SK-N-SH treated with all-trans-retinoic acid at 6 μM for 48 hours (cell line): ENCODE measurements at places on chromosomes 13 and 19.

DNA sequence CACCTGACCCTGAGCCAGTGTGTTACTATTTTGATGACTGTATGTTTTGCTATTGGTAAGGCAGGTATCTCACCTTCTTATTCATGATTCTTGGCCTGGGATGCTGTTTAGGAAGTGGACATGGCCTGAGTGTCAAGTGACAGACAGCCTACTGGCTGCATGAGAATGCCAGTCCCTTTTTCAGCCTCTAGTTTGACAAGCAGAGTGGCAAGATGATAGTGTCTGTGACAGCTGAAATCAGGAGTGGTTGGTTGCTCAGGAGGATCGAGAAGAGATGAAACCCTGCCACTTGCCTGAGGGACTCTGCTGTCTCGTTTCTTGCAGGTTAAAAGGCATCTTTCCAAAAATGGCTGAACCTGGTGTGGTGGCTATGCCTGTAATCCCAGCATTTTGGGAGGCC lies 7.1 kb upstream of the ELOF1 start:
- ATAC-seq, result no peak

DNA sequence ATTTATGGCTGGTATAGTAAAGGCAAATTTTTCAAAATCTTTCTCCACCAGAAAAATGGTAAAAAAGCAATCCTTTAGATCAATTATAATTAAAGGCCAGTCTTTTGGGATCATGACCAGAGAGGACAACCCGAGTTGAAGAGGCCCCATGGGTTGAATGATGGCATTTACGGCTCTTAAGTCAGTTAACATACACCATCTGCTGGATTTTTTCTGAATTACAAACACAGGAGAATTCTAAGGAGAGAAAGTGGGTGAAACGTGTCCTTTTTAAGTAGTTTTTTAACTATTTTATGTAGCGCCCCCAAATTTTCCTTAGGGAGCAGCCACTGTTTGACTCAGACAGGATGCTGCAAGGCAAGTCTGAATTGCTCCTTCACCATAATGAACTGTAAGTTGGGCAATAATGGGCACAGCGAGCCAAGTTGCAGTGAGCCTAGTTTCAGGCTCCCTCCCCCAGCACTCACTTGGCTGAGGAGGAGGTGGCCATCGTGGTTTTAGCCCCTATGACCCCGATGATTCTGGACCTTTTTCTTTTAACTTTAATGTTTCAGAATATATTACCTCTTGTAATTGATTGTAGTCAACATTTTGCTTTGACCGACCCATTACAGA lies 13.6 kb upstream of the ZNF611 start:
- ATAC-seq, result no peak

GRCh38 chr19:20964798-20965197 lies 41.7 kb downstream of the ZNF85 start:
- no peak for ATAC-seq

- no peak for ATAC-seq
These were observed 473.3 kb downstream of the ITGBL1 start for GRCh38 chr13:101925731-101926130.

DNA sequence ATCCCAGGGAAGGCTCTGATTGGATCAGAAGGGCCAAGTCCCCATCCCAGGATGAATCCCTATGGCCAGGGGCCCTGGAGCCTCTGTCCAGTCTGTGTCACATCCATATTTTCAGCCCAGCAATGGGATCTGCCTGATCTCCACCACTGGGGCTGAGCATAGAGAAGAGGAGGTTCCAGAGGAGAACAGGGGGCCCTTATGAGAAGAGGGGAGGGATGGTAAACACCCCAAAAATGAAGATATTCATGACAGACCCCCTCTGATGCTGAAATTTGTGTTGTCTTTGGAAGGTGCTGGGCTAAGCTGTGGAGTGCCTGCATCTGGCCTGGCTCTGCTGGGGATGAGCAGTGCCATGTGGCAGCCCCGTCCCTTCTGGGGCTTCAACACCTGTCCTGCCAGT lies 14.5 kb downstream of the KLHL26 start:
- ATAC-seq, result no peak

- ATAC-seq, result peak; percentile 79
These were observed 28.2 kb downstream of the KCNC3 start for GRCh38 chr19:50300814-50301606.

DNA sequence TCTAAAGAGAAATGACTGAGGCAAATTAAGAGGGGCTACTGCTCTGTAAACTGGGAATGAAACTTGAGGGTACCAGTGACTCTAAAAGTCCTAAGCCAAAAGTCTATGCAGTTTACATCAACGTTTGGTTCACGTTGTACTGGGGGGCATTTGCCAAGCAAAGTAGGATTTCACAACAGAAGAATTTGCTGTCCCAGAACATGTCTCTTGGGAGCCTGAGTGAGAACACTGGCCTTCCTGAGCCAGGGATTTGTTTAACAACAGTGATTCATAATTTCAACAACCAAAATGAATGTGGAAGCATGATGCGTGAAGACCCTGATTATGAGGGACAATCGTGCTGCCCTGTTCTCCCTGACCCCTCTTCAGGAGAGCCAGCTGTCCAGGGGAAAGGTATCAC lies 178.0 kb downstream of the OXGR1 start:
- ATAC-seq, result no peak

DNA sequence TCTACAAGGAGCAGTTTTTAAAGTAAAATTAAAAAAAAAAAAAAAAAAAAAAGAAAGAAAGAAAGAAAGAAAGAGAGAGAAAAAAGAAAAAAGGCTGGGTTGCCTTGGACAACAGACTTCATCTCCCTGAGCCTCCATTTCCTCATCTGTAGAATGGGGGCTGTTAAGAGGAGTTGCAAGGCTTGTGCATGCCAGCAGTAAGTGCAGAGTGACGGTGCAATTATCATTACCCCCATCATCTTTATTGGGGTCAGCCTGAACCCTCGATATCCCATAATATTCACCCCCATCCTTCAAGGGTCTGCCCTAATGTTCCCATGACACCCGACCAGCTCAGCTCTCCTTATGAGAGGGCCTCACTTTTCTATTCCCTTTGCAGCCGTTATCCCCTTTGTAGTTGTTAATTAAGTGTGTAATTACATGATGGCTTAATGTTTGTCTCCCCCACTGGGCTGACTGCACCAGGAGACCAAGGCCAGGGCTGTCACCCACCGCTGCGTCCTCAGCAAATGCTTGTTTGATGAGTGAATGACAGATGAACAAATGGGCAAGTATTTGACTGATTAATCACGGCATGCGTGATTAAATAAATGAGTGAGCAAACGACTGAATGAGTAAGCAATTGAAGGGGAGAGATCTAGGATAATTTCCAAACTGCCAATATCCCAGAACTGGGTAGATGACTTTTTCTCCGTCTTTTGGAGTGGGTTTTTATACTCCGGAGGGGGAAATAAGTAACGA lies 10.1 kb downstream of the FOSB start:
- ATAC-seq, result peak; percentile 0; the same call in 2 of the 3 replicates

- no peak for ATAC-seq
These were observed 2.5 kb downstream of the PDS5B start for GRCh38 chr13:32588736-32589135.

DNA sequence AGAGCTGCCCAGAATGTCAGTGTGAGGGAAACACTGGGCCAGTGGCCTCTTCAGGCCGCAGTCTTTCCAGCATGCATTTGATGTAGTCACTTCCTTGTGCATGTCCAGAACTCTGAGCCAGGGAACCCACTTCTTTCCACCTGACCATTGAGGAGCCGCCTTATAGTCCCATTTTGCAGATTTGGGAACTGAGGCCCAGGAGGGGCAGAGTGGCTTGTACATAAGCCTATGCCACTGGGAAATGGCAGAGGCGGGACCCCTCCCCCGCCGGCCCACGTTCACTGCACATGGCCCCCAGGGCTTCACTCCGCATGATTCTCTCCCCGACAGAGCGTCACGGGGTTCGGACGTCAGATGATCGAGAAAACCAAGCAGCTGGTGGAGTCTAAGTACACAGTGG lies 5.6 kb upstream of the SPIB start:
- ATAC-seq, result no peak

DNA sequence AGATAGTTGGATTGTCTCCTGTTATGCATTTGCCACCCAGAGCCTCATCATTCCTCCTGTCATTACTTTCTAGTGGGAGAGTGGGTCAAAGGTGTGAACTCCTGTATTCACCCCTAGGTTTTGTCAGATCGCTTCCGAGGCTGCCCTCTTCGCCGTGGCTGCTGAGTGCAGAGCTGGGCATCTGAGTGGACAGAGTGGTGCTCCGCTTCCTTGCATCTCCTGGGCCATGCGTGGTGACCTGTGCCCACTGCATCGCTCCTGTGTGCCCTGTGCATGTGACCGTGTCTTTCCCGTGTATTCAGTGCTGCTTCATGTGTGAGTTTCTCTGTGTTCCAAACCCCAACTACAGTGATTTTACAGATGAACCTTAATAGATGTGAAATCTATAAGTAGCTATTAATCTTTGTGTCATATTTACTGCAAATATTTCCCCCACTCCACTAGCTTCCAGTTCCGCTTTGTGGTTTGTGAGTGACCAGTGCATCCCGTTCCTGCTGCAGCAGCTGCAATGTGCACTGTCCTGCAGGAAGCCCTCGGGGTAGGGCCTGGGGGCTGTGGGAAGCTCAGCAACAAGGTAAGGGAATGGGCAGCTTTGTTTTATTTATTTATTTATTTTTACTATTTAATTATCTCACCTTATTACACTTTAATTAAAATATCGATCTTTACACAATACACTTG lies 53.1 kb downstream of the C13orf46 start:
- no peak for ATAC-seq

DNA sequence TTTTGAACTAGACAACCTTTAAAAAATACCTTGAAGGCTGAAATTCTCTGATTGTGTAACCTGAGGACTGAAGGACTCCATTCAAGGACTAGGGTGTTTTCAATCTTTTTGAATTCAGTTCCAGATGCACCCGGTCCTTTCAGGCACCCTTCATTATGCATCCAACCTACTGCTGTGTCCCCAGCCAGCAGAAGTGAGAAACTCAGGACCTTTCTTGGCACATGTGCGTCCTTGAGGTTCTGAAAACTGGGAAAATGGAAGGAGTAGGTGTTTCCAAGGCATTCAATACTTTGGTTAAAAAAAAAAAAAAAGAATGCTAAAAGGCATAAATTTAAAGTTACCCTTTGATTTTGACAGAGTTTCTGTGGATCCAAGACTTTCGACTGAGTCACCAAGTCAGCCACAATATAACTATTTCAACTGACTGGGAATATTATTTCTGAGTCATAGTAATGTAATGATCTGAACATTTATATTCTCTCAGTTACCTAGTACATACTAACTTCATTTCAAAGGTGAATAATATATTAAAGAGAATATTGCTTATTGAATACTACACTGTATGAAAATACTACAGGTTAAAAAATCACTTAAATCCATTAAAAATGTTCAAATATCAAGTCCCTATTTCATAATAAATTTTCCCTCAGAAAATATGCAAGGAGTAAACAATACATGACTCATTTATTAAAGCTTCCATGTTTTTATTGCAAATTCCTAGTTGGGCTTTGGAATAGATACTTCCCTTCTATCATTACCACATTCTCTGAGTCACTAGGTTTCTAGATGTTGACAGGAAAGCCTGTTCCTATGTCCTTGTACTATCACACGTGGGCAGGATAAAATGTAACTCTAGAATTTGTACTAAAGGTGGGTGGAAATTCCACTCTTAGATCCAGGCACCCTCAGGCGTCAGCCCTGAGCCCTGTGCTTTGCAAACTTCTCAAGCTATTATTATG lies 2.4 kb upstream of the ITGBL1 start:
- peak; percentile 65 for ATAC-seq

- no peak for ATAC-seq
These were observed 11.7 kb downstream of the ATP7B start for GRCh38 chr13:51999510-51999911.

- no peak for ATAC-seq
These were observed 5.2 kb downstream of the TRAPPC5 start for GRCh38 chr19:7685546-7686445.

DNA sequence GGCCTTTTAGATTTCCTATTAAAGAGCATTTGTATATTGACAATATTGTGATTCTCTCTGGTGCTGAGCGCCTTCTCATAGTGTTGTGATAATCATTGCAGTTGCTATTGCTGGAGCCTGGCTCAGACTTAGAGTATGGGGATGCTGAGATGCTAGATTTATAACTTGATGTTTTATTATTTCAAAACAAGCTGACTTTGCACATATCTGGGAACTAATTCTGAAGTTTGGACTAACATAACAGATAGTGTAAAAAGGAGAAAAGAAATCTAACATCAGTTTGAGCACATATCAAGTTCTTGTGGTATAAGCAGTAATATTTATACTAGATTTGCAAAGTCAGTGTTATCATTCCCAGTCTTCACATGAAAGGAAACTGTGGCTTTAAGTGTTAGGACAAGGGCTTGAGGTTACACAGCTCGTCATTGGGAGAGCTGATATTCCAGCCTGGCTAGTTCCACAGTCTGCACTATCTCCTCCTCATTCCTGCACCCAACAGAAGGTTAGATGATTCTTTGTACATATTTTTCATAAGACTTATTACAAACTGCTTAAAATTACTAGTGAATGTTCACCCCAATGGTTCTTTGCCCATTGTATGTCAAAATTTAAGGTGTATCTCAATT lies 279.8 kb downstream of the MTUS2 start:
- ATAC-seq, result no peak

GRCh38 chr13:28316836-28317235 lies 178.1 kb downstream of the FLT1 start:
- ATAC-seq, result no peak

GRCh38 chr13:95756072-95756471 lies 79.1 kb downstream of the DNAJC3 start:
- no peak for ATAC-seq

DNA sequence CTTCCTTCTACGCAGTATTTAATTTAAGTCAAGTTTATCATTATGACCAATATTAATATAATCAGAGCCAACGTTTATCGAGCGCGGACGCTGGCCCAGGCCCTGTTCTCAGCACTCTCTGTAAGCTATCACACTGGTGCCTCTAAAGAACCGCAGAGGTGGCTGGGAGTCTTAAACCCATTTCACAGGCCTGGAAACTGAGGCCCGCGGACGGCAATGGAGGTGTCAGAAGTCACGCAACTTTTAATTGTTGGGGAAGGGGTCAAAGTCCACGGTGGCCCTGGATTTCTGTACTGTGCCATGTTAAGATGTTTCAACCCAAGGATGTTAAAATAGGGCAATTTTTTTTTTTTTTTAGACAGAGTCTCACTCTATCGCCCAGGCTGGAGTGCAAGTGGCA lies 8.8 kb downstream of the PTPRS start:
- ATAC-seq, result no peak

GRCh38 chr13:72737033-72737432 lies 9.3 kb downstream of the BORA start:
- ATAC-seq, result no peak

- ATAC-seq, result no peak
These were observed 87.2 kb downstream of the SCGB2B2 start for GRCh38 chr19:34589730-34590129.

DNA sequence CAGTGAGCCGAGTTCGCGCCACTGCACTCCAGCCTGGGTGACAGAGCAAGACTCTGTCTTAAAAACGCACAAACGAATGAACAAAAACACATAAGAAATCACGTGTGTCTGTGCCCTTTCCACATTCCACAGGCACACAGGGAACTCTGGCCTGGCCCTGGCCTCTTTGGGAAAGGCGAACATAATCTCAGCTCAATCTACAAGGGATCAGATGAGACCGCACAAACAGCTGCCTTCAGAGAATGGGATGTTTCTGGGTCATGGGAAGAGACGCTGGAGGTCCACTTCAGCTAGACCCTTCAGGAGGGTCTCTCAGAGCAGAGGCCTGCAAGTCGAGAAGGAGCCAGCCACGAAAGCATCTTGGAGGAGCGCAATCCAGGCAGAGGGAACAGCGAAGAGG lies 6.3 kb upstream of the CRTC1 start:
- ATAC-seq, result no peak
